ENCODE measurements at places on chromosomes 2 and 18.
A peak's percentile ranks its signal among the peaks of the same experiment; 100 is the strongest.

GRCh38 chr18:12637393-12637792 lies 20.5 kb downstream of the SPIRE1 start:
- no peak for DNase-seq

GRCh38 chr2:224611938-224612337 lies 26.8 kb upstream of the CUL3 start:
- DNase-seq = peak; percentile 14

GRCh38 chr2:186771850-186772463 lies 77.0 kb downstream of the ZSWIM2 start:
- DNase-seq = peak; percentile 40

GRCh38 chr18:6219116-6219717 lies 195.5 kb downstream of the L3MBTL4 start:
- DNase-seq = peak; percentile 77

DNA sequence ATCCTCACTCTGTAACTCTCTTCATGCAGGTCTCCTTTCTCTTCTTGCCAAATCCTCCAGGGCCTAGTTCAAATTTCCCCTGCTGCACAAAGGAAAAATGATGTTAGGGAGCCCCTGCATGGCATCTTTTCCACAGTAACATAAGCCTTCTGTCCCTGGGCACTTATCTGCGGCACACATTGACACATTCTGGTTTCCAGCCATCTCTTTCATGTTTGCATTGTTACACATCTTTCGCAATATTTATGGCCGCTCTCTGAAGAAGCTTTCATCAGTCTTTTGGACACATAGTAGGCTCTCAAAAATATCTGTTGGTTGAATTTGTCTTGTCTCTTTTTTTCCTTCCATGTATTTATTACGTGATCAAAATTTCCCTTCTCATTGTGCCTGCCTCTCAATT lies 1806.1 kb upstream of the PIK3C3 start:
- DNase-seq = no peak

- peak; percentile 45 for DNase-seq
These were observed 494 bp downstream of the ANKZF1 start for GRCh38 chr2:219230059-219230540.

GRCh38 chr2:201220102-201220570 lies 37.2 kb downstream of the CASP10 start:
- DNase-seq = no peak

GRCh38 chr2:9842487-9843228 lies 616 bp upstream of the TAF1B start:
- no peak for DNase-seq

- DNase-seq = no peak
These were observed 33.6 kb downstream of the EHD3 start for GRCh38 chr2:31267437-31268120.

- peak; percentile 87 for DNase-seq
These were observed 97.2 kb downstream of the SEPTIN10 start for GRCh38 chr2:109516445-109517117.

DNA sequence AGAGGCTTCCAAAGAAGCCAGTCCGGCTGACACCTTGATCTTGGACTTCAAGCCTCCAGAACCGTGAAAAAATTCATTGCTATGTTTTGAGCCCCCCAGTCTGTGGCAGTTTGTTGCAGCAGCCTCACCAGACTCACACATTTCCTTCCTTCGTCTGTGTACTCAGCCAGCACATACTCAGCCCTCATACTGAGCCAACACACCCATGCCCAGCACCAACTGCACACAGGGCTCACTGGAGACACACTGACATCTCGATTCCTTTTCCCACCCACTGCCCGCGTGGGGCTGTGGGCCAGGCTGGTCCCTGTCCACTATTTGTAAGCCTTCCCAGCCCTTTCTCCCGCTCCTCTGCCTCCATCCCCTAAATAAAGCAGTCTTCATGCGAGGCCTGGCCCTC lies 24.1 kb upstream of the NMUR1 start:
- DNase-seq = no peak

DNA sequence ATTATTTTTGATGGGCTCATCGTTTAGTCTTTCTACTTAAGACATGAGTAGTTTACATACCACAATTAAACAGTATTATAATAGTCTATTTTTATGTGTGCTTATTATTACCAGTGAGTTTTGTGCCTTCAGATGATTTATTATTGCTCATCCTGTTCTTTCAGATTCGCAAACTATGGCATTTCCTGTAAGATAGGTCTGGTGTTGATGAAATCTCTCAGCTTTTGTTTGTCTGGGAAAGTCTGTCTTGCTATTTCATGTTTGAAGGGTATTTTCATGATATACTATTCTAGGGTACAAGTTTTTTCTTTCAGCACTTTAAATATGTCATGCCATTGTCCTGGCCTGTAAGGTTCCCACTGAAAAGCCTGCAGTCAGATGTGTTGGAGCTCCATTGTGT lies 101.3 kb downstream of the DNAH7 start:
- DNase-seq = no peak

- no peak for DNase-seq
These were observed 74.5 kb downstream of the MAP4K3 start for GRCh38 chr2:39362595-39362994.

- peak; percentile 93 for DNase-seq
These were observed 17.6 kb upstream of the BOK start for GRCh38 chr2:241540771-241541561.

DNA sequence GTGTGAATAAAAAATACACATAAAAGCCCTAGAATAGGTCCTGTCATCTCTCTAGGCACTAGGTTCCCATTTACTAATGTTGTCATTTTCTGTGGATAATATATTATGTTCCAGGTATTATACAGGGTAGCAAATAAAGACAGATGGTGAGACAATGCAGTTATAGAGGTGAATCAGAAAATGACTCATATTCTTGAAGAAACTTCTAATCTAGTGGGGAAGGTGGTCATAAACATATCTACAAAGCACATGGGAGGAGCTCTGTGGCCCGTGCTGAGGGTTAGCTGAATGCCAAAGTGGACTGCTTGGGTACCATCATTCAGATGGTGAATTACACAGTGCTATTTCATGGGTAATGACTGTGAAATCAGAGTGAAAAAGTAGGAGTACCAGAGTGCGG lies 700.9 kb downstream of the ERBB4 start:
- no peak for DNase-seq

DNA sequence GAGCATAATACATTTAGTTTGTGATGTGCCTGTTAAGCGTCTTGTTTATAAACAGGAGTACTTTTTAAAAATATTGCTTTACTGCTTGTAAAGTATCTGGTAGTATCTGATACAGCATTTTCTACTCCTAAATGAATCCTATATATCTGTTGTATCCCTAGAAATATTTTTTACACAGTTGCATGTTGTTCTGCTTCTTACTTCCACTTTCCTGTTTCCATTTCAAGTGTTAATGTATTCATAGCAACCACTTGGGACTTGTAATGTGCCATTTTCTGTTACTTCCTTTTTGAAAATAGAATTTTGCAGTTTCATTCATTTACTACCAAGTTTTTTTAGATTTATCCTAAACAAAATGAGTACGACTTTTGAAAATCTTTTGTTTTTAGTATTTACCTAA lies 24.9 kb downstream of the CCNT2 start:
- DNase-seq = no peak

- no peak for DNase-seq
These were observed 4.5 kb upstream of the TOGARAM2 start for GRCh38 chr2:28976584-28976983.

- peak; percentile 25 for DNase-seq
These were observed 10.5 kb downstream of the CCDC93 start for GRCh38 chr2:118003396-118003824.

Measured in WTC11 (cell line).